Tibial artery (tissue), 4 donors: ENCODE measurements at places on chromosomes 1 and 21.
A peak's percentile ranks its signal among the peaks of the same experiment; 100 is the strongest.

GRCh38 chr1:39670689-39671088 lies 1.2 kb downstream of the NT5C1A start:
- no peak for DNase-seq

DNA sequence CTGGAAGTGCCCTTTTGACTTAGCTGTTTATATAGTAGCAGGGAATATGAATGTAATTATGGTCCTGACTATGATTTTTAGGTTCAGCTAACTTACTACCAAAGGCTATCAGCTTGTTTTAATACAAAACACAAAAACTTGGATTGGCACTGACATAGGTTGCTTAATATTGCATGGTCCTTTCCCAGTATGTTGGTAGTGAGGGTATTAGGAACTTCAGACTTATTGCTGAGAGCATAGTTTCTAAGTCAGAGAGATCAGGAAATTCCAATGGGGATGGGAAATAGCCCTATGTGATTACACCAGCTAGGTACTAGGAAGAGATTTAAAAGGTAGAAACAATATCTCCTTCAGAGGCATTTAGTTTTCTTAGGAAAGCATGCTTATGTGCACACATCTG lies 7.7 kb downstream of the ARID1A start:
- no peak for DNase-seq

DNA sequence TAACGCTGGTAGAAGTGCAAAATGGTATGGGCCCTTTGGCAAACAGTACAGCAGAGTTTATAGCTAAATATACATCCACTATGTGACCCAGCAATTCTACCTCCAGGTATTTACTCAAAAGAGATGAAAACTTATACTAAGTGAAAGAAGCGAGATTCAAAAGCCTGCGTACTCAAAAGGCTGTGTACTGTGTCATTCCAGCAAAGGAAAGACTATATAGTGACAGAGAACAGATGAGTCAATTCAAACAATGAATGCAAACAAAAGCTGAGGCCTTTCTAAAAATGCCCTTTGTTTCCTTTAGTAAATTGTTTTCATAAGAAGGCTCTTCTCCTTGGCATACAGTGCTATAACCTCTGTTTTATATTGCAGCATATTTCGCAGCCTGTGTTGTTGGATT lies 268.8 kb upstream of the CSF3R start:
- DNase-seq, result no peak

GRCh38 chr1:244297616-244298015 lies 154.1 kb downstream of the ADSS2 start:
- DNase-seq, result no peak

DNA sequence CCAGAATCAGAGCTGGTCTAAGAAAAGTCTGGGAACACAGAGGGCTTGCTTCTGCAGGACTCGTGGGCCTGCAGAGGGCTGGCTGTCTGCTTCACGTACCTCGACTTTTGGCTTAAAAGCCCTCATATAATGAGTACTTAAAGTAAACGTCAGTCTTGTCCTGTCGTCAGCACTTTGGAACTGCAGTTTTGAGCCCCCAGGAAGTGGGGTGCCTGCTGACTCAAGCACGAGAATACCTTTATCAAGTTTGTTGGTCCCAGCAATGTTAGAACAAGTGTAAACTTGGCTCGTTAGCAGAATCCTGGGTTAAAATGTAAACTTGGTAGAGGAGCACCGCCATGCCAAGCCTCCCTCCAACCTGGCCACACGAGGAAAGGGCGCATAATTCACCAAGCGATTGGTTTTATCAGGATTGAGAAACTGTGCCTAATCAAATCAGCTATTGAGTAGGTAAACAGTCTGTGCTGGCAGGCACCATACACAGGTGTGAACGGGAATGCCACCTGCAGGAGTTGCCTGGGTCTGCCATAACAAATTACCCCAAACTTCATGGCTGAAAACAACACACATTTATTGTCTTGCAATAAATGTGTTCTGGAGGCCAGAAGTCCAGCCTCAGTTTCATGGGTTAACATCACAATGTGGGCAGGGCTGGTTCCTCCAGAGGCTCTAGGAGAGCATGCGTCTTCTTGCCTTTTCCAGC lies 45.0 kb upstream of the FHAD1 start:
- DNase-seq, result no peak

- no peak for DNase-seq
Measured at GRCh38 chr21:45894906-45895777, 86.4 kb upstream of the COL6A1 start.

- no peak for DNase-seq
Measured at GRCh38 chr1:34460193-34460592, 283.5 kb downstream of the C1orf94 start.

DNA sequence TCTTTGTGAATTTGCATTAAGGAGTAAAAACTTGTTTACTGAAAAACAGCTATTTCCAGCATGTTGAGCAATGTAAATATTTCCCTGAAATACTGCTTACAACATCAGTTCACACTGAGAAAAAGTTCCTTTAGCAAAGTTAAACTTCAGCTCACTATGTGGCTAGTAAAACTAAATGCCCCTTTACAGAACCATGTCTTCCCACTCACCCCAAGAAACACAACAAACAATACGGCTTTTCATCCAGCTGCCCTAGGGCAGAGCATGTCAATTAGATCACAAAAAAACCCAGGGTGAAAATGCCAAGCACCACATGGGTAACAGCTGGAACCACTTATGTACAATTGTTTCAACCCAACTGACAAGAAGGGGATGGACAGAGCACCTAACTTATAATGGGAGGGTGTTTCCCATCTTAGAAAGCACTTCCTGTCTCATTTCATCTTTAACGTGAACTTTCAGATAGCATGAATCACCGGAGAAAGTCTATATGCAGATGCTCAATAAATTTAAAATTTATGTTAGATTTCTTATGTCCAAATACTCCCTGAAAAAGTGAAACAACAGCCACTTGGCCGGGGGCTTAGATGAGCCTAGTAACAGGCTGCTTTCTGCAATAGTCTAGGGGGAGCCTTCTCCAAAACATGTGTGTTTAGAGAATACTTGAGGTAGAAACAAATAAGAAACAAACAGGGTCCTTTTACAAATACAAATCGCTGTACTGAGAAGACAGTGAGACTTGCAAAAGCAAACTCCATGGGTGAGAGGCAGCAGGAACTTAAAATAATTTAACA lies 6.6 kb downstream of the NID1 start:
- DNase-seq, result no peak

- DNase-seq, result no peak
Measured at GRCh38 chr1:243256590-243256989, 749 bp downstream of the SDCCAG8 start.

DNA sequence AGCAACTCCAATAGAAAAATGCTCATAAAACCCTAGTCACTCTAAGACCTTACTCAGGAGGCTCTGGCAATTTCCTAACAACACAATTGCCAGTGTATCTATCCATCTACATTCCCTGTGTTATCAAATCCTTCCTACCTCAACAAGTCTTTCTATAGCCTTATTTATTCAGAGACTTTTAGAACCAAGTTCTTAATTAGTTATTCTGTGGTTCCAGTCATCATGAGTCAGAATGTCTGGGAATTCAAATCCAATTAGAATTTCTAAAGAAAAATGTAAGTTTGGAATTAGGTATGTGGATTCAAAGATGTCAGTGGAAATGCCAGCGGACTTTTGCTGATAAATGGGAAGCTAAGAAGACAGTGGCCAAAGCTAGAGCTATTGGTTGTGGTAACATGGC lies 302.6 kb upstream of the C1orf87 start:
- DNase-seq, result no peak

- no peak for DNase-seq
Measured at GRCh38 chr1:73947009-73947408, 251.0 kb downstream of the LRRIQ3 start.

- DNase-seq, result no peak
Measured at GRCh38 chr1:58654322-58654721, 45.5 kb downstream of the MYSM1 start.

DNA sequence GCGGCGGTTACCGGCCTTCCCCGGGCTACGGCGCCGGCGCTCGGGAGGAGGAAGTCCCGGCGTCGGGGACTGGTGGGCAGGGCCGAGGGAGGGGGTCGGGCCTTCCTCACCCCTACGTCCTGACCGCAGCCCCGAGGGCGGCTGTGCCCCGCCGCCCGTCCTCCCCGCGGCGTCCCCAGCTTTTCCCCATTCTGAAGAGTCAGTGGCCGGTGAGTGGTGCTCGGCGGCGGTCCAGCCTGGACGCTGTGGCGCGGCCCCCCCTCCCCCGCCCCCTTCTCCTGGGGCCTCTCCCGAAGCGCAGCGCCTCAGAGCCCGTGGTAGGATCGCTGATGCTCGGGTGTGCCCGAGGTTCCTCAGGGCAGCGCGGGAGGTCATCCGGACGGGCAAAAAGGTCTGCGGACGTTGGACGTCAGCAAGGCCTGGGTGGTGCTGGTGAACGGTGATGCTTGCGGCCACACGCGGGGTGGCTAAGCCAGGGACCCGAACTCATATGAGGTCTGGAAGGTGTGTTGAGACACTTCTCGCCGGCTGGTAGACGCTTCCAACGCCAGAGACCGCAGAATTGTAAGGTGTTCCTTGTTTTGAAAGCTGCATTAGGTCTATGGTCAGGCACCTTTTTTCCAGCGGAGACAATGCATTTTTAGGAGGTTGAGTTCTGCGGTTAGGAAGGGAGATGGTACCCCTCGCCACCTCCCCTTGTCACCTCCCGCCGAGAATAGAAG lies 725 bp downstream of the SLC25A33 start:
- peak; percentile 32 for DNase-seq

GRCh38 chr1:200448034-200448762 lies 38.4 kb upstream of the ZNF281 start:
- DNase-seq, result no peak

DNA sequence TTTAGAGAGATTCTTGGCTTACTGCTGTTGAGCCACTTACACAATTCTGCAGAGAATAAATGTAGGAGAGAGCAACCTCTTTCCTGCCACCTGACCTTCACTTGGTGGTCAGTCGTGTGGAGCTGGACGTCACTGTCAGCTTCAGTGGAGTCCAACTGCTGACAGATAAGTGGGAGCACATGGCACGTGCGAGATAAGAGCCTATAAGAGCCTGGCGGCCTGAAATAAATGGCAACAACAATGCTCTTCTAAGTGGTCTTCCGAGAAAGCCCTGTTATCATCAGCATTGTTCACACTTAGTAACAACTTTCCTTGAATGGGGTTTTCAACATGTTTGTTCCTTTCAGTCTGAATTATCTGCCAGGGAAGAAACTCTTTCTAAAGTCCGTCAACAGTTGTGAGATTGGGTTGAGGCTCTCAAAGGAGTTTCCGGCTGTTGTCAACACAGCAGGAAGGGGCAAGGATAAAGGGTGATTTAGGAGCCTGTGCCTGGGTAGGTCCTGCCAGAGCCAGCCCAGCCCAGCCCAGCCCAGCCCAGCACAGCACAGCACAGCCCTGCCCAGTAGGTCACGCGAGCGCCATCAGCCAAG lies 57.2 kb upstream of the RUNX1 start:
- DNase-seq, result no peak

- DNase-seq, result no peak
Measured at GRCh38 chr1:23718482-23718881, 24.8 kb upstream of the ELOA start.

DNA sequence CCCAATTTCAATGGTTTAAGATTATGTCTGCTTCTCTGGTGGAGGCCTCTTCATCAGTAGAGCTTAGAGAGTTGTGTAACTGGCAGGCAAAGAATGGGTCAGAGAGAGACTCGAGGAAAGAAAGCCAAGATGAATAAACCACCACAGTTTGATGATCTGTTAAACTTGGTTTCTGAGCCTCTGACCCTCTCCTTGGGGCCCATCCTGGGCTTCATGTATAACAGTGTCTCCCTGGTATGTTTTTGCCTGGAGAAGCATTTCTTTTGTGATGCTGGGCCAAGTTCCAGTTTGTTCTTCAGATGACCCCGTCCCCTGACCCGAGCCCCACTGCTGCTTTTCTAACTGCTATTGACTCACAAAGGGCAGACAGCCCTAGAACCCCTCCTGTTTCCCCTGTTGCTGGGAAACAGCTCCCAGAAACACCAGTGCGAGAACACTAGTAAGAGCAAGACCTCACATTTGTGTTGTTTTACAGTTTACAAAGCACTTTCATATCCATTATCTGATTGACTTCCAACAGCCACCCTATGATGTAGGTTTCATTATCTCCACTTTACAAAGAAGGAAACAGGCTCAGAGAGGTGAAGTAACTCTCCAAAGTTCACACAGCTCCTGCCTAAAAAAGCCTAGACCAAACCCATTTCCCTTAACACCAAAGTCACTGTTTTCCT lies 9.0 kb downstream of the CD2 start:
- no peak for DNase-seq

GRCh38 chr21:25637851-25638659 lies 1.0 kb upstream of the JAM2 start:
- no peak for DNase-seq

- DNase-seq, result no peak
Measured at GRCh38 chr21:44802396-44803153, 955 bp upstream of the UBE2G2 start.

GRCh38 chr1:41671116-41671755 lies 186.8 kb upstream of the EDN2 start:
- DNase-seq, result no peak

GRCh38 chr1:112594208-112594876 lies 24.6 kb downstream of the ST7L start:
- no peak for DNase-seq

DNA sequence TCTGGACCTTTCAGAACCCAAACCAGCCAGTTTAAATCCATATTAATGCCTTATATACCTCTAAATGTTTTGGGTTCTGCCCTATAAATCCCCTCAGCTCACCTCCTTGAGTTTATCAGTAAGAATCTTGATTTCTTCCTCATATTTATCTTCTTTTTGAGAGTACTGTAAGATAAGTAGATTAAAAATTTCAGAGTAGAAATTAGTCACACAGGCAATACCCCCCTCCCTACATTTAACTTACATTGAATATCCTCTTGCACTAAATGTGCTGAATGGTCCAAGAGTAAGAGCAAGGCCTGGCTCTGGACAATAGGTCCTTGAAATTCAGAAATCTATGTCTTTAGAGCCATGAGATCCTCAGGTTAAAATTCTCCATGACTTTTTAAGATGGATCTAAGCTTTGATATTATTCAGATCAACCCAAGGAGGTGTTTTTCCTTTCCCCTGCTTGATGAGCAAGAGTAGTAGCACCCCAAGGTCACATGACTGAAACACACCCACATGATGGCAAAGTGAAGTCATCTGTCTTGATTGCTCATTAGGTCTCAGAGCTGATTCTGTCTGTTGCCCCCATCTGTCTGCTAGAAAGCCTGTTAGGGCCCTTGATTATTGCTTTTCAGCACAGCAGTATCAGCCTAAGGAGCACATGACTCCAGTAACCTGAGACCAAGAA lies 15.8 kb upstream of the NUP210L start:
- DNase-seq, result no peak
